Activated T-cell treated with anti-CD3 and anti-CD28 coated beads, Interleukin-2, amount 50 U/mL, for 72 hours (primary cell): ENCODE measurements at places on chromosomes 3 and 15. TPM values are rescaled to one million over a fixed set of nuclear protein-coding genes. Genes with fewer than 3 reads are reported as not detected.

Gene LSMEM2
- total RNA-seq: 0.26 TPM

GRCh38 chr3:29683018-29683993 lies 402.4 kb downstream of the RBMS3 start:
- peak; percentile 12 for DNase-seq

GRCh38 chr3:153273217-153273616 lies 111.2 kb downstream of the RAP2B start:
- DNase-seq: no peak

- DNase-seq: peak; percentile 6
These were observed 222.9 kb downstream of the TPRG1 start for GRCh38 chr3:189394599-189395121.

DNA sequence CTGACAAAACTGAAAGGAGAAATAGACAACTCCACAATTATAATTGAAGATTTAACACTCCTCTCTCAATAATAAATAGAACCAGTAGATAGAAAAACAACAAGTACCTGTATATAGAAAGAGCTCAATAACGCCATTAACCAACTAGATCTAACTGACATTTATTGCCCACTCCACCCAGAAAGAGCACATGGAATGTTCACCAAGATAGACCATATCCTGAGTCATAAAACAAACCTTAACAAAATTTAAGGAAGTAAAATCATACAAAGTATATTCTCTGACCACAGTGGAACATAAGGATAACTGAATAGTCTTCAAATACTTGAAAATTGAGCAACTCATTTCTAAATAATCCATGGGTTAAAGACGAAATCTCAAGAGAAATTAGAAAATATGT lies 25.1 kb downstream of the KBTBD12 start:
- no peak for DNase-seq

DNA sequence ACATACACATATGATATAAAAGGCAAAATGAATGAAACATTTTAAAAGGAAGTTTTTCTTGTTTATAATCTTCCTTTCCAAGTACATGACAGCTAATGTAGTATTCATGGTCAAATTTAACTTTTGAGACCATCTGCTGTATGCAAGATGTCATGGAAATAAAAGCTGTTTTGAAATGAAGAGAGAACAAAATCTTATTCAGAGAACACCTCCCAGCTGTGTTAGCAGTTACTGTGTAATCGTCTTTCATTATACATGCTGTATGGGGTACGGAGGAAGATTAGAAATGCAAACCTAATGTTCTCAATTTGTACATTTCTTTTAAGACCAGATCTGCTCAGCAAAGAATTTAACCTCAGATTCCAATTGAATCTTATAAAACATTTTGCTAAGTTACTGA lies 1182.3 kb downstream of the OTOL1 start:
- DNase-seq: no peak
